ENCODE measurements at places on chromosomes 16 and 17.

DNA sequence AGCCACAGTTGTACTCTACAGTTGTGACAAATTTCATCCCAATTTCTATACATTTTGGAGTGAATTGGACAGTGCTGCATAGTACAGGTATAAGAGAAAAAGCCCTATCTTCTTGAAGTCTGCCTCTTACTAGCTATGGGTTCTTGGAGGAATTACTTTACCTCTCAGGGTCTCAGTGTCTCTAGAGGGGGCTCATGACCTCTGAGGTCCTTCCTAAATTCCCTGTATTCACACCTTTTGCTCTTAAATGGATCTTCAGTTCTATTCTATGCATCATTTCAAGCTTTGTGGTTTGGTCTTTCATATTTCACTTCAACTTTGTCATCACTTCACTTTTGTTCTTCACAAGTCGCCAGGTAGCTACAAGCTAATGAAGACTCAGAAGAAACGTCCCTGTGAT, 71.2 kb upstream of the ERCC4 start:
- no peak for DNase-seq

DNA sequence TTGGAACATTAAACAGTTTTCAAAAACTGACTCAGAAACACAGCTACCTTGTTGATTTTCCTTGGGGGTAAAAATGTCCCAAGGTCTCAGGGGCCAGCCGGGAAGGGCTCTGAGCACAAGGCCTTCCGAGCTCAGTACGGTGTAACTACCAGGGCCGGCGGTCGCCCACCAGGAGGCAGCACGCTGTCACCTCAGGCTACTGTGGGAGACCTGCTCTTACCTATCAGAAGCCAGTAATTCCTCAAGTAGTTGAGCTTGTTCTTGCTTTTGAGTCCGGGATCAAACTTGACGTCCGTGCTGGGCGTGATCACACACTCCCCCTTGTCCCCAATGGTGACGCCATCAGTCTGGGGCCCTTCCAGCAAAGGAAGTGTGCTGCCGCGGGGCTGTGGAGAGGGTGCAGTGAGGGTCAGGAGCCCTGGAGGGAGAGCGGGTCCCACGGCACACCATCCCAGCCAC, 43.4 kb upstream of the ICAM2 start:
- peak; percentile 85 for DNase-seq

DNA sequence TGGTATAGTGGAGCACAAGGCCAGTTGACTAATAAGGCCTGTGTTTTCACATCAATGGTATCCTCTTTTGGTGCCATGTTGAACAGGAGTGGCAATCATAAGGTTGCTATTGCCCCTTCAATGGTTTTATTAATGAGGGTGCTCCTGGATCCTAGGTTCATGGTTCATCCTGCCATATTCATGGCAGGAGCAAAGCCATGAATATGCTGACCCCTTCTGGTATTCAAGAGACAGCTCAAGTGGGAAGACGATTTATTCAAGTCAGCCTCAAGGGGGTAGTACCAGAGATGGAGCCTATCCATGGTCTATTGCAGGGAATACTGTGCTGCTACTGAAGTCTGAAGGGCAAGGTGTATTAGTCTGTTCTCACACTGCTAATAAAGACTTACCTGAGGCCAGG, 2.6 kb downstream of the ABCA9 start:
- no peak for DNase-seq

DNA sequence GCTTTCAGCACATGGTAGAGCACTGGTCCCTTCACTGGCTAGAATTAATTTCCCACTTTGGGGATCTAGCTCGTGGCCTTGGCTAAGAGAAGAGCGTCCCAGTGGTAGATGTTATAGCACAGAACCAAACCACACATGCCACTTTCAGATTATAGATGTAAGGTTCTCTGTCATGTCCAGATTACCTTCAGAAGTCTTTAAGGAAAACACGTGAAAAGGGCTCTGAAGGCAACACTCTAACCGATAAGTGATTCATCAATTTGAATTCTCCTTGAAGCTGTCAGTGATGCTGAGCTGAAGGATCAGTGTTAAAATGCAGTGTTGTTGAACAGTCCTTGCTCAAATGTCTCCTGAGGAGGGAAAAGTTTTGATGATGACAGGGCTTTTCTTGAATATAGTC, 43.5 kb upstream of the VPS4A start:
- DNase-seq = no peak

- no peak for DNase-seq
These were observed 134.7 kb downstream of the KCNJ12 start for GRCh38 chr17:21510686-21511362.

GRCh38 chr16:57643147-57643874, 14.9 kb downstream of the ADGRG1 start:
- DNase-seq = no peak

DNA sequence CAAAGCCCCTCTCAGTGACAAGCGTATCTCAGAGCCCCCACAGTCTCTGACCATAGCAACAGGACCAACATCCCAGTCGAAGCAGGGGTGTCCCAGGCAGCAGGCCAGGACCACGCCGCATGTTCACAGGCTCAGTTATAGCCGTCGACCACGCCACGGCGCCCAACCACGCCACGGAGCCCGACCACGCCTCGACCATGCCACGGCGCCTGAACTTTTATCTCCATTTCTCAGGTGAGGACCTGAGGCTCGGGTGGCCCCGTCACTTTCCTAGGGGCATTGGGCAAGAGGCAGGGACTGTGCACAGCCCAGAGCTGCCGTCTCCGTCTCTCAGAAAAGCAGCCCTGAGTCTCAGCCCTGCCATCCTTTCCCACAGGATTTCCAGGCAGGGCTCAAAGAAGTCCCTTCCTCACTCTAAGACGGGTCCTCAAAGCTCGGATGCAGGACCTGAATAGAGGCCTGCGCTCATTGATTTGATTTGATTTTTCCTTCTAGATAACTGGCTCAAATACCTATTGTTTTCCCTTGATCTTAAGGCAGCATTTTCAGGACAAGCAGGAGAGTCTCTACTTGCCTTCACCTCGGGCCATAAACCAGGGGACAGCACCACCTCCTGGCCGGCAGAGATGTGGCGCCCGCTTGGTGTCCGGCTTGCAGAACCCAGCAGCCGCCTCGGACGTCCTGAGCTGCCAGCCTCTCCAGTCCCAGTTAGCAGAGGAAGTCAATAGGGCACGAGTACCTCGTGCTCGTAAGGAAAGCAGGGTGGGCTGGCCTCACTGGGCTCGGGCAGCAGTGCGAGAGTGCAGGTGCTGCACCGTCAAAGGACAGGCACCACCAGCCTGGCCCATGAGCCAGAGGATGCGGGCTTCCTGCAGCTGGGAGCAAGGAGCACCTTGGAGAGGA, 38.8 kb downstream of the C16orf95 start:
- peak; percentile 63 for DNase-seq

GRCh38 chr16:27389272-27389961, 12.6 kb upstream of the IL21R start:
- no peak for DNase-seq

GRCh38 chr17:7884581-7885366, 3.8 kb upstream of the CHD3 start:
- peak; percentile 48 for DNase-seq

- DNase-seq = no peak
These were observed 466 bp upstream of the HSF4 start for GRCh38 chr16:67163999-67164558.

DNA sequence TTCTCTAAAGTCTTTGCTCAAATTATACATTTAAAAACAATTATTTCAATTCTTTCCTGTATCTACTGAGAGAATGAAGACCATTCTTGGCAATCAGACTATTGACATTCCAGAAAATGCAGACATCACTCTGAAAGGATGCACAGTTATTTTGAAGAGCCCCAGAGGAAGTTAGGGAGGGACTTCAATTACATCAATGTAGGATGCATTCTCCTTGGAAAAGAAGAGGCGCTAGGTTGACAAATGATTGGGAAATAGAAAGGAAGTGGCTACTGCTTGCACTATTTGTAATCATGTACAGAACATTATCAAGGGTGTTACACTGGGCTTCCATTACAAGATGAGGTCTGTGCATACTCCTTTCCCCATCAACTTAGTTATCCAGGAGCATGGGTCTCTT, 74.3 kb downstream of the SSH2 start:
- DNase-seq = no peak

GRCh38 chr17:20092973-20093626, 83.9 kb downstream of the SPECC1 start:
- no peak for DNase-seq

GRCh38 chr17:17853811-17854447, 17.1 kb upstream of the SREBF1 start:
- no peak for DNase-seq

GRCh38 chr17:1915889-1916288, 86.1 kb downstream of the RPA1 start:
- no peak for DNase-seq

GRCh38 chr16:30185683-30186421, 2.5 kb downstream of the CORO1A start:
- no peak for DNase-seq

- DNase-seq = no peak
These were observed 584 bp downstream of the PMP22 start for GRCh38 chr17:15264542-15264941.

GRCh38 chr16:77430787-77431585, 3.8 kb downstream of the ADAMTS18 start:
- DNase-seq = peak; percentile 4

DNA sequence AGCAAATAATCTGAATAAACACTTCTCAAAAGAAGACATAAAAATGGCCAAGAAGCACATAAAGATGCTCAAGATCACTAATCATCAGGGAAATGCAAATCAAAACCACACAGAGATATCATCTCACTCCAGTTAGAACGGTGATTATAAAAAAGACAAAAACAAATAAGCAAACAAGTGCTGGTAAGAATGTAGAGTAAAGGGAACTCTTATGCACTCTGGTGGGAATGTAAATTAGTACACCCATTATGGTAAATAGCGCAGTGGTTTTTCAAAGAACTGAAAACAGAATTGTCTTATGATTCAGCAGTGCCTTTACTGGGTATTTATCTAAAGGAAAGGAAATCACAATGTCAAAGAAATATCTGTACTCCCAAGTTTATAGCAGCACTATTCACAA, 343.2 kb downstream of the HAPSTR1 start:
- DNase-seq = no peak

DNA sequence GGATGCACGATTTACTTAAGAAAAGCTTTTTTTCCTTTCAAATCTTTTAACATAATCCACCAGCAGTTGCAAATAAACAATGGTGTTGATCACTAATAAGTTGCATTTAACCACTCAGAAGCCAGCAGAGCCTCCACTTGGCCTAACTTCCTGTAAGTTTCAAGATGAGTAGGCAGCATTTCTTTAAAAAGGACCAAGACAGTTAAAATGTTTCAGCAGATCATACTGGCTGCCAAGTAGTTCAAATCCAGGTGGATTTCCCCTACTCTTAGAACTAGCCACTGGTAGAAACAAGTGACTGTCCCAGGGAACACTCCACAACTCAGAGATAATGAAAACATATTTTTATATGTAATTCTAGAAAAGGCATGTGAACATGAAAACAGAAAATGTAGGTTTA, 17.0 kb upstream of the RFFL start:
- DNase-seq = no peak

DNA sequence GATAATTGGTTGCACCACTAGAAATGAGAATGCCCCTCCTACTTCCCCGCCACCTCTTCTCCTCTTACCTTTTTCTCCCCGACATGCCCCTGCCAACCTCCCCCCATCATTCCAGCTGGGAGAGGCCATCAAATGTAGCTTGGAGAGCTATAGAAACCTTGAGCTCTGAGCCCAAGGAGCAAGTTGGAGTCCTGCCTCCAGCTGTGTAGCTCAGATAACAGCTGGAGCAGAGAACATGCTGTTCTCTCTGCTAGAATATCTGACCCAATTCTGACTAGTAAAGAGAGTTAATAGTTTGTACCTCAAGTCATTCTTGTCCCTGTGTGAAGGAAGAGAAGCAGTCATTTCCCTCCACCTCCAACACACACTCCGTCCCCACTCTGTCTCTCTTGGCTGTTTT, 490.3 kb downstream of the MAF start:
- DNase-seq = no peak

GRCh38 chr16:82625066-82625968, 1.5 kb upstream of the CDH13 start:
- no peak for DNase-seq
